Left renal pelvis (tissue), 4 donors: ENCODE measurements at places on chromosomes 2 and 18. TPM values are rescaled to one million over a fixed set of nuclear protein-coding genes. Genes with fewer than 3 reads are reported as not detected.
A peak's percentile ranks its signal among the peaks of the same experiment; 100 is the strongest.

- no peak for DNase-seq
These were observed 324.0 kb upstream of the SETBP1 start for GRCh38 chr18:44356566-44357157.

The ITPRID2 gene
- 173 TPM for polyA plus RNA-seq

- no peak for DNase-seq
These were observed 34.9 kb downstream of the CIB4 start for GRCh38 chr2:26605999-26606846.

- no peak for DNase-seq
These were observed 217.5 kb downstream of the DLGAP1 start for GRCh38 chr18:4237664-4238041.

The UGT1A4 gene
- not detected for polyA plus RNA-seq

DNA sequence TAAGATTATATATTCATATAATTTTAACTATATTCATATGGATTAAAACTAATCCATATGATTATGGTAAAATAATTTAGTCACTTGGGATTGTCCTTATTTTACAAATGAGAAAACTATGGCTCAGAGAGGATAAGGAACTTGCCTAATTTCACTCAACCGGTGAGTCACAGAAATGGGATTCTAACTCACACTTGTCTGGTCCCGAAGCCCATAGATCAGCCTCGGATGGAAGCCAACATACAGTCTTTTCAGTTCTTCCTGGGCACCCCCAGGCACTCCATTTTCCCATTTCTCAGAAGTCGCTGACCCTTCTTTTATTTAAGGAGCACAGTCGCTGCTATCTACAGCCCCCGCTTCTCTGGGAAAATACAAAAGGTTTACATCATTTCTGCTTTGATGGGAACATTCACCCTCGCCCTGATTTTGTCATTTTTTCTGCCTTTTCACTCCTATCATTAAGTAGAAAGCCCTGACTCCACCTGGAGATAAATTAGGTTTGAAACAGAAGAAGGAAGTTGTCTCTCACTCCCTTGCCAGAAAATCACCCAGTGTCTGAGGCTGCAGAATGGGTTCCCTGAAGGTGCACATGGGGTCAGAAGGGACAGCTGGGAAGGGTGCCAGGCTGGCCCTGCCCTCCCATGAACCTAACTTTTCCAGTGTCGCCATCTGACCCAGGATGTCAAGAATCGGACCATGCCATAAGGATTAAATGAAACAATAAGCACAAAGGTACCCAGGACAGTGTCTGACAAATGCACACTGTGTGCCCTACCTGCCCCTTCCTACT lies 36.6 kb downstream of the CYP1B1 start:
- no peak for DNase-seq

GRCh38 chr2:204590063-204590462 lies 44.8 kb downstream of the PARD3B start:
- no peak for DNase-seq

- peak; percentile 3 for DNase-seq
These were observed 1.2 kb downstream of the EPB41L3 start for GRCh38 chr18:5542515-5543035.

GRCh38 chr2:157046396-157046795 lies 211.1 kb upstream of the GALNT5 start:
- DNase-seq, result no peak

The CLASP1 gene
- 45.7 TPM for polyA plus RNA-seq

The PLEKHB2 gene
- polyA plus RNA-seq, result 25.9 TPM

- no peak for DNase-seq
These were observed 17.9 kb downstream of the PIAS2 start for GRCh38 chr18:46899274-46899948.

The IL1R2 gene
- 0.23 TPM for polyA plus RNA-seq

The ABCG5 gene
- 0.76 TPM for polyA plus RNA-seq

The SPP2 gene
- polyA plus RNA-seq, result 1.4 TPM
